ENCODE measurements at places on chromosomes 5 and 9.

DNA sequence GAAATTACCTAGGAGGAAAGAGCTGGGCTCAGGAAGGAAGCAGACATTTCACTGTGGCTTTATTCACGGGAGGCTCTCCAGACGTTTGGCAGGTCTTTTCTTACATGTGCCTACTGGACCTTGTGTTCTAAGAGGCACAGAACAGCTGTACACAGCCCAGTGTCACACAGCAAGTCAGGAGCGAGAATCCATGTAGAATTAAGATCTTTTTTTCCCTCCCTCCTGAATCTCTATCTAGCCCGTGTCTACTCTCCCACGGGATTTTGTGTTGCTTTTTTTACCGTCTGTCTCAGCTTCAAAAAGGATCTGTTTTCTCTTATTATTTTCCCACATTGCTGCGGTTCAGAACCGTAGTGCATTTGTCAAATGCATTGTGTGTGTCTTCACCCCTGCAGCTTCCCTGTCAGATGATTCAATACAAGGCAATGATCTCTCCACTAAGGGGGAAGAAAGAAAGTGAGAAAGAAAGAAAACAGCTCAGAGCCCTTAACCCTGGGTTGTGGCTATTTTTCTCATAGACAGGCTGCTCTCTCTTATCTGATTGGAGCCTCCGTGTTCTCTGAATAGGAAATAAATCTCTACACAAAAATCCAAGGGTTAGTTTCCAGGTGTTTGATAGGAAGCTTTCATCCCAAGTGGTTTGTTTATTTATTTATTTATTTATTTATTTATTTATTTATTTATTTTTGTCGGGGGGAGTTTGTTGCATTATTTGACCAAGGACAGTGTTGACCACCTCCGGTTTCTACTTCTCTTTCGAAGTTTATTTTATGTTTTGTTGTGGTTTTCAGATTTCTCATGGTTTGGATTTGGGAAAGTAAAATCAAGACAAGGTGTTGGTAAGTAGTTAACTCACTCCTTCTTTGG lies 191.0 kb downstream of the NTRK2 start:
- DNase-seq: no peak

DNA sequence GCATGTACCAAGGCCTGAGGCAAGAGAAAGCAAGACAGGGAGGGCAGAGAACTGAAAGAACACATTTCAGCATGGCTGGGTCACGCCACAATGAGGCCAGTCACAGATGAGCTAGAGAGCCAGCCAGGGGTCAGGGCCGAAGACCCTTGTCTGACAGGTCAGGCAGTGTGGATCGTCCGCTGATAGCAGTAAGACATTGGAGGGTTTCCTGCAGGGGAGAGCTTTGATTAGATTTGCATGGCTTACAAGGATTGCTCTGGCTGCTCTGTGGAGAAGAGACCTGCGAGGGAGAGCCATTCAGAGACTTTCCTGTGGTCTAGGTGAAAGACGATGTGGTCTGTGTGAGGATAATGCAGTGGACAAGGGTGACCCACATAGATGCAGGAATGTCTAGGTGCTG lies 93.1 kb downstream of the RALGPS1 start:
- DNase-seq: no peak

DNA sequence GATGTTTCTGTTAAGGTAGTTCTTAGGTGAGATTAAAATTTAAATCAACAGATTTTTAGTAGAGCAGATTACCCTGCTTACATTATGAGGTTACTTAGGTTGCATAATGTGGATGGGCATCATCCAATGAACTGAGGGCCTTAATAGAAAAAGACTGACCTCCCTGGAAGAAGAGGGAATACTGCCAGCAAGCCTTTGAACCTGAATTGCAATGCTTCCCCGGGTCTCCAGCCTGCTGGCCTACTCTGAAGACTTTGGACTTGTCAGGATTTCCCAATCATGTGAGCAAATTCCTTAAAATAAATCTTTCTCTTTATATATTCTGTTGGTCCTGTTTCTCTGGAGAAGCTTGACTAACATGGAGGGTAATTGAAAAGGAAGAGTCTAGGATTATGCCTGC lies 542.1 kb upstream of the ARRDC3 start:
- no peak for DNase-seq

GRCh38 chr9:101311758-101312420 lies 72.9 kb downstream of the BAAT start:
- no peak for DNase-seq

GRCh38 chr9:77020413-77021290 lies 1.2 kb downstream of the FOXB2 start:
- DNase-seq: no peak

DNA sequence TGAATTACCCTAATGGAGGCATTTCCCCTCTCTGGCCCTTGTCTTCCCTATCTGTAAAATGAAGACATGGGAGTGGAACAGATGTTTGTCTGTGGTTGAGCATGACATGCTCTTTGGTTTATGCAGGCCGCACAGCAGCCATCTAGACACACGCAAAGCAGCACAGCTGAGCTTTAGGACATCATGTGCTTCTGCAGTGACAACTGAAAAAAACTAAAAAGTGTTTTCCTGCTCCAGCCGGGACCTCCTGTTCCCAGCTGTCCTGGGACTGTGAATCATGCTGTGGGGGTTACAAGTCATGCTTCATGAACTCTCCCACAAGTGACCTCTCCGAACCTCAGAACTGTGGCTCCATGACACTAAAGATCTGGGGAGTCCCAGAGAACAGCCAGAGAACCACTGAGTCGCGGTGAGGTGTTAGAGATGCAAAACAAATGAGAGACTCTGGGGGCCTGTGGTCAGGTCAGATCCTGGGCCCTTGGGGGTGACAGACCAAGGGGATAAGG lies 1.7 kb downstream of the SMIM3 start:
- DNase-seq: no peak

Measured in stimulated activated CD8-positive, alpha-beta memory T cell treated with anti-CD3 and anti-CD28 coated beads, Interleukin-15, amount 100 ng/mL, for 24 hours (primary cell).